T-cell (primary cell): ENCODE measurements at places on chromosomes 12 and 14. TPM values are rescaled to one million over a fixed set of nuclear protein-coding genes. Genes with fewer than 3 reads are reported as not detected.
A peak's percentile ranks its signal among the peaks of the same experiment; 100 is the strongest.

GRCh38 chr14:54535126-54535525, 25.4 kb downstream of the CGRRF1 start:
- no peak overlapping the region for H3K27ac ChIP-seq
- no peaks in the 10 kb centered on the region for H3K27me3 ChIP-seq
- DNase-seq, result no peak
- H3K4me3 ChIP-seq, result no peak overlapping the region
- no peaks in the 10 kb centered on the region for H3K36me3 ChIP-seq

DNA sequence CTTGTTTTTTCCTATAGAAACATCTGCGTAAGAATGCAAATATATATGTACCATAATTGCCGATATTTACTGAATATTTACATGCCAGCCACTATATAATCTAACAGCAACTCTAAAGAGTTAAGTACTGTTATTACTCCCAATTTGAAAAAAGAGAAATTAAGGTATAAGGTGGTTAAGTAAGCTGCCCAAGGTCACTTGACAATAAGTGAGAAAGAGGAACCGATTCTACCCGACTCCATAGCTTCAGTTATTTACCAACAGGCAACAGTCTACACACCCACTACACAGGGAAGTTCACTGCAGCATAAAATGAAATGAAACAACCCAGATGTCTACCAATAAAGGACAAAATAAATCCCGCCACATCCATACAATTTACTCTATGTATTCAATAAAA, 1.1 kb downstream of the MIS18BP1 start:
- H3K4me3 ChIP-seq, result peak overlapping the region; percentile 84
- no peak for DNase-seq
- no peaks in the 10 kb centered on the region for H3K27me3 ChIP-seq
- H3K36me3 ChIP-seq, result no peaks in the 10 kb centered on the region
- no peak overlapping the region for H3K27ac ChIP-seq

- peak; percentile 51 for DNase-seq
- no peaks in the 10 kb centered on the region for H3K27me3 ChIP-seq
- H3K4me1 ChIP-seq, result peaks cover 33% of the 10 kb centered on the region
- H3K36me3 ChIP-seq, result peaks cover 11% of the 10 kb centered on the region
These were observed 19.0 kb downstream of the SSH1 start for GRCh38 chr12:108838194-108839017.

GRCh38 chr12:4283512-4284255, 10.1 kb downstream of the CCND2 start:
- peaks cover 99% of the 10 kb centered on the region for H3K36me3 ChIP-seq
- no peak for DNase-seq
- no peaks in the 10 kb centered on the region for H3K27me3 ChIP-seq
- no peak overlapping the region for H3K27ac ChIP-seq
- H3K4me1 ChIP-seq, result peaks cover 12% of the 10 kb centered on the region

The MUCL1 gene
- not detected for total RNA-seq

DNA sequence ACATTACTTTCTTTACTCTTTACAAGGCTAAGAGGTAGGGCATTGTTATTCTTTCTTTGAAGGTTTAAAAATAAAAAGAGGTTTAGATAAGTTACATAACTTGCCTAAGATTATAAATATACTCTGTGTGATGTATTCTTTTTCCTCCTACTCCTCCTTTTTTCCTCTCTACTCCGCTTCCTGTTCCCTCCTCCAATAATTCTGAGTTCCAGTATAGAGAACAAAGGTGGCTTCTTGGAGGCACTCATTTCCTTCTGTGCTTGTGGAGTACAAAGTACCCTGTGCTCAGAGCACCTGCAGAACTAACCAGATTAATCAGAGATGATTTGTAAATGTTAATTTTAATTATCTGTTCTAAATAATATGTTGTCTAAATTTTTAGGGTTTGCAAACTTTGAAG, 11.3 kb downstream of the LRRC9 start:
- H3K36me3 ChIP-seq, result no peaks in the 10 kb centered on the region
- no peak for DNase-seq
- no peaks in the 10 kb centered on the region for H3K4me1 ChIP-seq
- no peaks in the 10 kb centered on the region for H3K27me3 ChIP-seq
- no peak overlapping the region for H3K4me3 ChIP-seq
- no peak overlapping the region for H3K27ac ChIP-seq

DNA sequence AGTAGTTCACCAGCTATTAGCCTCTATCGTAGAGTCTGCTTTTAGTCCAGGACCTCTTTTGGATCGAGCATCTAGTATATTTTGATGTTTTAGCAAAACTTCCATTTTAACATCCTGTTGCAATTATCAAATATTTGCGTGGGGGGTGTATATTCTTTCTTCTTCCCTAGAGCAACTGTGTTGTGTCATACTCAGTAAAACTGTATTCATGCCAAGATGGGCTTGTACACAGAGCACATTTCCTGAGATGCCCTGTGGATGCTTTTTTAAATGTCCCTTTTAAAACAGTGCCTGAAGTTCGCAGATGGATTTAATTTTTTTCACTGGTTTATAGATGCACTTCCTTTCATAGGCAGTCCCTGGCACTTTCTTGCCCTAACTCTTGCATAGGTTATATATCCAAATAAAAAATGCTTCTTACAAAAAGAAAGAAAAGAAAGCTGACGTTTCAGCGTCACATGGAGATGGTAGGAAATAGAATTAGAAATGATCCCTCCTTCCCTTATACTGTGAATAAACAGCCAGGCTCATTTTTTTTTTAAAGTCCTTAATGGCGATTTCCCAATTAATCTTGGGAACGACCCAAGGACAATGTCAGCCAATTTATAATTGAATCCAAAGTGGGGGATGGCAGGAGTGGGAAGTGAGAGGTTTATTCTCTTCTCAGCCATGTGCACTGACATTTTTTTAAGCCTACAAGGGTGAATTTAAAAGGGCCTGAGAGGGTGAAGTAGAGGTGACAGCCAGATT, 247.0 kb downstream of the SLC41A2 start:
- H3K27me3 ChIP-seq, result no peaks in the 10 kb centered on the region
- DNase-seq, result no peak
- H3K27ac ChIP-seq, result no peak overlapping the region
- H3K36me3 ChIP-seq, result no peaks in the 10 kb centered on the region
- no peak overlapping the region for H3K4me3 ChIP-seq
- no peaks in the 10 kb centered on the region for H3K4me1 ChIP-seq

GRCh38 chr14:59310633-59311032, 122.2 kb downstream of the DAAM1 start:
- DNase-seq, result no peak
- no peaks in the 10 kb centered on the region for H3K27me3 ChIP-seq
- no peak overlapping the region for H3K27ac ChIP-seq
